ENCODE measurements at places on chromosomes 11 and 22.
A peak's percentile ranks its signal among the peaks of the same experiment; 100 is the strongest.

DNA sequence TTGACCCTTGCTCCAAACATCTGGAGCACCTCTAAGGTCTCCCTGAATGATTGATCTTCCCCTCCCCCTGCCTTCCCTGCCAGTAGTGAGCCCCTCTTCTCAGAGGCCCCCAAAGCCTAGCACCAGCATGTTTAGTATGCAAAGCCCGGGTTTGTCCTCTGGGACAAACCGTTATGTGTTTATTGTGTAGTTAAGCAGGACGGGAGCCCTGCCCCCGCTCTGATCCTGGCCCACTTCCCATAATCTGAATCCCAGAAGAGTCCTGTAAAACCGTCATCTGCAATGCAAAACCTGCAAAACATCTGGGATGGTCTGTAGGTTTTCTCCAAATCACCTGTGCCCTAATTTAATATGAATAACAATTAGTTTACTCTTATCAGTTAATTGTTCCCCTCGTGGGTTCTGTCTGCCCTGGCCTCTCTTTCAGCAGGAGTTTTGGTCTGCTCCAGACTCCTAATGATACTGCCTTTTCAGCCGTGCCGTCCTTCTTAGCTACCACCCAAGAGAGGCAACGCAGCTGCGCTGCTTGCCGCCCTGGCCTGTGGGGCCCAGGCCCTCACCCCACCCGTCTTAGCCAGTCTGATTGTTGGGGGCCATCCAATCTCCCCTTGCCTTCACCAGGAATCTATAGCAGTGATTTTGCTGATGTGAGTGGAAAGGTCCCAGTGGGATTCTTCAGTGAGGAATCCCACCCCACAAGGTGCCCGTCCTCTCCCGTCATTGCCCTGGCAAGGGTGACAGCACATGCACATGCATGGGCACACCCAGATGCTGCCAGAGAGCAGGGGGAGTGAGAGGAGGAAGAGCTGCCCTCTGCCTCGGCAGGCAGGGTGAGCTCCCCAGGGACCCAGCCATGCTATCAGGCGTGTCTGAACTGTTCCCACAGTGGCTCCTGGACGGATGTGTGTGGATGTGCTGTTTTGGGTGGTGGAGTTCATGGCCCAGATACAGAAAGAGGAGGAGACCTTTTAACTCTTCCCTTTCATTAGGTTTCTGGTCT is 3.0 kb upstream of the B3GAT1 start:
- no peak for DNase-seq

DNA sequence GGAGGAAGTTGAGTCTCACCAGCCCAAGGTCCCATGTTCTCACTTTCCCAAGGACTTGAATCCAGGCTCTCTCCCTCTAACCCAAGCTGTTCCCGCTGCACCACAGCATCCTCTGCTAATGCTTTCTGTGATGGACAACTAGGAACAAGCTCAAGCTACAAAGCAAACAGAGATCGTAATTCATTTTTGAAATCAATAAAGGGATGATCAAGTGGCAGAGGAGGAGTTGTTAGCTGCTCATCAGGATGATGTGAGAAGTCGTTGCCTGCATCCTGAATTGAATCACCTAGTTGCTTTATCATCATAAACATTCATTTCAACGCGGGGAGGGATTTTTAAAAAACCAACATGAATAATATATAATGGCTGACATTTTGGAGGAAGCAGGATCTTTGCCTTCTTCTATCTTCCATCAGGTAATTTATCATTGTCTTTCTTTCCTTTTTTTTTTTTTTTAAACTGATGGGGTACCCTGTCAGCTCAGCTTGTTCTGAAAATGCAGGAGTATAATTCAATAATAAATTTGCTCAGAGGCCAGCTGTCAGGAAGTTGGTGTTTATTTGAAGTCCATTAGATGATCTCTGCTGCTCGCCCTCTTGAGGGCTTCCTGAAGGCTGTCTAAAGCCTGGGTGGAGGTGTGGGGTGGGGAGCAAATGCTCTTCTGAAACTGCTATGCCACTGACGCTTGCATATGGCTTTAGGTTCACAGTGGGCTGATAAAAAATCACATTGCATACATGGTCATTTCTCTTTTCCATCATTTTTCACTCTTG is 174.4 kb upstream of the NARS2 start:
- no peak for DNase-seq

- no peak for DNase-seq
These were observed 35.5 kb downstream of the C2CD3 start for GRCh38 chr11:74135127-74135840.

GRCh38 chr11:118343981-118344515 is at the start of gene CD3G:
CD3G (plus strand) TSS chr11:118344344; CDS start chr11:118344424, 80 bp downstream.
- no peak for DNase-seq

DNA sequence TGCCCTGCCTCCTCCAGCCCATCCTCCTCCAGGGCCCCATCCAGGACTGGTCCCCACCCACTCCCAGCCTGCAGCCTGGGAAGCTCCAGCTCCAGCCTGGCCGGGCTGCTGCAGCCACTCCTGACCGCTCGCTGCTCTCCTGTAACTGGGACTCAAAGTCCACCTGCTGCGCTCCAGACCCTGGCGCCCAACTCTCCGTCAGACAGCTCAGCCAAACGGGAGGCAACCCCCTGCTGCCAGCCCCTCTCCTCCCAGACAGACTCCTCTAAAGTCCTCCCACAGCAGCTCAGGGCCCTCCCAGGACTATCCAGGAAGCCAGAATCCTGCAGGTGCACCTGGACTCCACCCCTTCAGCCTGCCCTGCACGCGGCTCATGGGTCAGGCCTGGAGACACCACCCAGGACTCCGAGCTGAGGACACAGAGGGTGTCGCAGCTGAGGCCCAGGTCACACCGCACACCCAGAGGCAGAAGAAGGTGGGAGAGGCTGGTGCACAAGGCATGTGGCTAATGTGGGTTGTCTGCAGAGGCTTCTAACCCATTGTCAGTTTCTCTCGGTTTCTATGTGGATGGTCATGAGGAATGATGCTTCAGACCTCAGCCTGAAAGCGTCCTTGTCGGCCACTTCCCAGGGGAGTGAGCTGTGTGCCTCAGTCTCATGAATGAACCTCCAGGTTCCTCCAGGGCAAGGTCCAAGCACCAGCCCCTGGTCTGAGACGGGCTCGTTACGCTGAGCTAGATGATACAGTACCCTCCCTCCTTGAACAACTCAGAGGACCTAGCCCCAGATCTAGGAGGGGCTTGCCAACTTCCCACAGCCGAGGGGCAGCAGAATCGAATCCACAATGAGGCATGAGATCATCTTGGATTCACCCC is 1514.8 kb downstream of the TBC1D22A start:
- no peak for DNase-seq

- DNase-seq: no peak
These were observed 11.7 kb downstream of the MRTFA start for GRCh38 chr22:40624770-40625169.

DNA sequence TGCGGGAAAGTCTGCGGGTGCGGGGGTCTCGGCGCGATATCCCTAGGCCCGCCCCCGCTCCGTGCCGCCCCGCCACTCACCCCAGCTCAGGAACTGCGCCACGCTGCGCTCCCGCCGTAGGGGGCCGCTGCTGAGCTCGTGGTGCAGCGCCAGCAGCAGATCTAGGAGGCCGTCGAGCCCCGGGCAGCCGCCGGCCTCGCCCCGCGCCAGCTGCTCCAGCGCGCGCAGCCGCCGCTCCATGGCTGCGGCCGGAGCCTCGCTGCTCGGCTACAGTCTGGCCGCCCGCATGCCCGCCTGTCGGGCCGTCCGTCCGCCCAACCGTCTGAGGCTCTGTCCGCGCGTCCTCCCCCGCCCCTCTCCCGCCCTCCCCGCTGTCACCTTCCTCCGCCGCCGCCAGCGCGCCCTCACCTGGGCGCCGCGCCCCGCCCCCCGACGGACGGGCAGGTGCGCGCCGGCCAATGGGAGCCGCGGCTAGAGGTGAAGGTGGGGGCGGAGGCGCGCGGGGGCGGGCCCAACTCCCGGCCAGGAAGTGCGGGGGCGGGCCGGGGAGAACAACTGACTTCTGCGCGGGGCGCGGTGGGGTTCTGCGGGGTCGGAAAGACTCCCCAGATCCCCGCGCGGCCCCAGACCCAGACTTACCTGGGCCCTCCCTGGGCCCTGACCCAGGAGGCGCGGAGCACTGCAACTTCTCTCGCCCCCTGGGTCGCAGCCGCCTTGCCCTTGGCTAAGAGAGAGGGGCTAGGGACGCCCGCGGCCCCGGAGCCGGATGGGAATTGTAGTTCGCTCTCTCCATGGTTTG is at the start of gene CDC42BPG:
Gene CDC42BPG, minus strand, starts transcription at position 324 of the 799 bp plus-strand sequence. Its CDS starts 84 bp downstream, at position 240.
- peak; percentile 86 for DNase-seq

DNA sequence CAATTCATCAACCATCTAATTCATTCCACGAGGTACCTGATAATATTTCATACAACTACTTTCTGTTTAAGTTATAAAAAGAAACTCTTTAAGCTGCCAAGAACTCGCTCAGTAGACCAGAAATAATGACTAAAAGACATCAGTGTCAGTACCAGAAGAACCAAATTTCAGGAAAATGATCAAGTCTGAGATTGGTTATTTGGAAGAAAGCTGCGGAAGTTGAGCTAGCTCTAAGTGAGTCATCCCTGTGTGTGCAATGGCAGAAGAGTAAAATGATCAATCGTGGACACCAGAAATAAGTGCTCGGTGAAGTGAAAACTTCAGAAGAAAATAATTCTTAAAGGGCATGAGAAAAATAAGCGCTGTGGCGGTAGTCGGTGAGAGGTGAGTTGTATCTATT is 933.2 kb upstream of the CHORDC1 start:
- no peak for DNase-seq

- no peak for DNase-seq
These were observed 28.2 kb downstream of the KCTD17 start for GRCh38 chr22:37079668-37080171.

DNA sequence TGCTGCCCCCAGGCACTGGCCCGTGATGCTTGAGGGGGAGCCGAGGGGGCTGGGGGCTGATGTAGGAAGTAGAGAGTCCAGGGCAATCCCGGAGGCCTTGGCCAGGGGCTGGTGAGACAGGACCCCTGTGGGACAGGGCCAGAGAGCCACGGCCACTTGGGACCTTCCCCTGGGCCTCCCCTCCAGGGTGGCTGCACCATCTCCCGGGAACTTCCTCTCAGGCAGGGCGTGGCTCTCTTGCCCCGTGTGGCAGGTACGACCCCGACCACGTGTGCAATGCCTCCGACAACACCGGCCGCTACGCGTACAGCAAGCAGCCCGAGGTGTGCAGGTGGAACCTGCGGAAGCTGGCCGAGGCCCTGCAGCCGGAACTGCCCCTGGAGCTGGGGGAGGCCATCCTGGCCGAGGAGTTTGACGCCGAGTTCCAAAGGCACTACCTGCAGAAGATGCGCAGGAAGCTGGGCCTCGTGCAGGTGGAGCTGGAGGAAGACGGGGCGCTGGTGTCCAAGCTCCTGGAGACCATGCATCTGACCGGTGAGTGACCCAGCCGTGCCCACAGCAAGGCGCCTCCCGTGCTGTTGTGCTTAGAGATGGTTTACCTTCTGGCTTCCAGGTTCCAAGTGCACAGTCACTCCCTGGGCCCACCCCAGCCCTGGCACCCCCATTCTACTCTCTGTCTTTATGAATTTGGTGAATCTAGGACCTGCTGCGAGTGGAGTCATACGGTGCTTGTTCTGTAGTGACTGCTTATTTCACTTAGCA is 9.7 kb downstream of the SELENOO start:
- DNase-seq: no peak

GRCh38 chr11:47991894-47992293 is 11.5 kb downstream of the PTPRJ start:
- no peak for DNase-seq

DNA sequence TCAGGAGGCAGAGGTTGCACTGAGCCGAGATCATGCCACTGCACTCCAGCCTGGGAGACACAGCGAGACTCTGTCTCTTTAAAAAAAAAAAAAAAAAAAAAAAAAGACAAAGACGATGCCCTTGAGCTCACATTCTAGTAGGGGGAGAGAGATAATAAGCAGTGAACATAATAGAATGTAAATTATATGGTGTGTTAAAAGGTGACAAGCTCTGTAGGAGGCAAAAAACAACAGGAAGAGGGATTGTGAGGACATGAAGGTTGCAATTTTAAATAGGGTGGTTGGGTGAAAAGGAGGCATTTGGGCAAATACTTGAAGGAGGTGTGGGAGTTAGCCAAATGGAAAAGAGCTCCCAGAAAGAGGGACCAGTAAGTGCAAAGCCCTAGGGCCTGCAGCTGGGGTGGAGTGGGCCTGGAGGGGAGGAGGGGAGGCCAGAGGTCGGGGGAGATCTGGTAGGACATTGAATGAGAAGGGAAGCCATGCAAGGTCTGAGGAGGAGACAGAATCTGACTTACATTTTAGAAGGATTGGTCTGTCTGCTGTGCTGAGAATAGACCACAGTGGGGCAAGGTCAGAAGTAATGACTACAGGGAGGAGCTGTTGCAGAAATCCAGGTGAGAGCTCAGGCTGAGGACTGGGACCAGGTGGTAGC is 26.6 kb downstream of the P2RY2 start:
- no peak for DNase-seq

DNA sequence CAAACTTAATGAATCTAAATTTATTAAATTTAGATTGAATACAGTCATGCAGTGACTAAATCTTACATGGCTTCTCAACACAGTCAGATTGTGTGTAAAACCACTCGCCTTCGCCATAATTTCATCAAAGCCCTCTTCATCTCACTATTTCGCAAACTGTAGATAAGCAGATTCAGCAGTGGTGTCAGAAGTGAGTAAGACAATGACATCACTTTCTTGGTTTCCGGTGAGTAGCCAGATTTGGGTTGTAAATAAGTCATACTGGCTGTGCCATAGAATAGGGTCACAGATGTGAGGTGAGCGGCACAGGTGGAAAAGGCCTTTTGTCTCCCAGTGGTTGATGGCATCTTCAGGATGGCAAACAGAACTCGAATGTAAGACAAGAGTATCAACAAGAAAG is 3.4 kb downstream of the OR10A6 start:
- no peak for DNase-seq

DNA sequence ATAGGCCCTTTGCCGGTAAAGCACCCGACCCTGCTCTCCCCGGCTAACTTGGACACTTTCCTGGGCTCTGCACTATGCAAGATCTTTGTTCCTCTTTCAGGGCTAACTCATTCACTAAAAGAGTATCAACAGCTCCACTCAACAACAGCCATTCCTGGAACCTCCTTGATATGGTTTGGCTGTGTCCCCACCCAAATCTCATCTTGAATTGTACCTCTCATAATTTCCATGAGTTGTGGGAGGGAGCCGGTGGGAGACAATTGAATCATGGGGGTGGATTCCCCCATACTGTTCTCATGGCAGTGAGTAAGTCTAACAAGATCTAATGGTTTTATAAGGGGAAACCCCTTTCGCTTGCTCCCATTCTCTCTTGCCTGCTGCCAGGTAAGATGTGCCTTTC is 330.0 kb downstream of the TENM4 start:
- DNase-seq: no peak

- no peak for DNase-seq
These were observed 7.2 kb downstream of the SHISA8 start for GRCh38 chr22:41907436-41908401.

- DNase-seq: no peak
These were observed 309 bp downstream of the OR8B12 start for GRCh38 chr11:124543145-124543544.

GRCh38 chr22:48715511-48715910 is 1112.2 kb downstream of the BRD1 start:
- DNase-seq: no peak

- DNase-seq: no peak
These were observed 6.7 kb upstream of the GSTP1 start for GRCh38 chr11:67576735-67577475.

- DNase-seq: peak; percentile 10
These were observed 5.0 kb upstream of the PANX2 start for GRCh38 chr22:50165436-50166123.

Data from glutamatergic neuron (in vitro differentiated cells).